ENCODE measurements at places on chromosomes 1 and 21. TPM values are rescaled to one million over a fixed set of nuclear protein-coding genes. Genes with fewer than 3 reads are reported as not detected.

Gene KDM1A
- 54.4 TPM for total RNA-seq

Gene TMIGD3
- 3.0 TPM for total RNA-seq

Gene MAN1C1
- 31.7 TPM for total RNA-seq

Gene RAP1GAP
- 39.2 TPM for total RNA-seq

Gene INSRR
- 0.35 TPM for total RNA-seq

Gene SIK1
- 24.9 TPM for total RNA-seq

Gene SYCP1
- total RNA-seq, result not detected

Gene TRAF3IP3
- total RNA-seq, result 16.4 TPM

Gene OR2M3
- total RNA-seq, result not detected

Gene OR10J1
- not detected for total RNA-seq

Gene OLFM3
- total RNA-seq, result 0.41 TPM

Gene RWDD3
- total RNA-seq, result 18.0 TPM

Gene FNDC5
- total RNA-seq, result 0.35 TPM

Gene RHD
- not detected for total RNA-seq

Gene FMO3
- total RNA-seq, result 19.3 TPM

Gene FCRL5
- total RNA-seq, result 10.3 TPM

Gene PADI1
- total RNA-seq, result 1.3 TPM

Gene OR2T2
- 0.28 TPM for total RNA-seq

Gene PDZK1
- total RNA-seq, result 152 TPM

Gene C1orf115
- total RNA-seq, result 29.0 TPM

Gene ZNF326
- total RNA-seq, result 25.6 TPM

Gene GLIS1
- total RNA-seq, result 3.3 TPM

Gene C1orf210
- 21.1 TPM for total RNA-seq

Gene GPR157
- 9.1 TPM for total RNA-seq

Gene ERVH48-1
- not detected for total RNA-seq

Gene CHIA
- not detected for total RNA-seq

Gene LAPTM5
- 108 TPM for total RNA-seq

Gene PARK7
- 239 TPM for total RNA-seq

Gene TMEM240
- 1.9 TPM for total RNA-seq

Gene ARMH1
- total RNA-seq, result 3.9 TPM

Gene RGS13
- total RNA-seq, result 2.1 TPM

Gene MGST3
- total RNA-seq, result 296 TPM

Gene MECR
- 27.7 TPM for total RNA-seq

Gene AVPR1B
- 0.69 TPM for total RNA-seq

Gene C1orf185
- not detected for total RNA-seq

Gene AMY2A
- total RNA-seq, result not detected

Gene OR6K6
- not detected for total RNA-seq

Gene FALEC
- not detected for total RNA-seq

Gene AK5
- total RNA-seq, result 1.7 TPM

Gene OPTC
- total RNA-seq, result not detected

Gene ACOT11
- 24.6 TPM for total RNA-seq

Gene CLDN17
- not detected for total RNA-seq

Gene REN
- 32.4 TPM for total RNA-seq

Gene TNFRSF8
- total RNA-seq, result 0.94 TPM

Gene CCDC30
- 18.0 TPM for total RNA-seq

Gene TSPEAR
- total RNA-seq, result 0.22 TPM

Gene SPRR2E
- not detected for total RNA-seq

Gene GSTM3
- total RNA-seq, result 54.7 TPM

Gene PLPPR4
- total RNA-seq, result 0.09 TPM

Gene THEM5
- not detected for total RNA-seq

Gene LORICRIN
- total RNA-seq, result not detected

Gene FOXD3
- 0.31 TPM for total RNA-seq

Data from kidney (tissue), 22 donors.